ENCODE measurements at places on chromosomes 3 and 15.

DNA sequence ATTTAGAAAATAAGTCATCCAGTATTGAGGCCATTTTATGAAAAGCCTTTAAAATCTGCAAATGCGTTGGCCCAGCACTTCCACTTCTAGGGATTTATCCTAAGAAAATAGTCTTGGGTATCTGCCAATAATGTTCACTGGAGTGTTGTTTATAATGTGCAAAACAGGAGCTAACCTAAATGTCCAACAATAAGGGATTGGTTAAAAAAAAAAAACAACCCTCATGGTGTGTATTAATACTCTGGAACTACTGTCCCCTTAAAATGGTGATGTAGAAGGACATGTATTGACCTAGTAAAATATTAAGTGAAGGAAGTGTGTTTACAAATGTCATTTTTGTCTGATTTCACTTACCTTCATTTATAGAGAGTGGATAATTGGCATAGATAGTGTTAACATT, 58.0 kb downstream of the IGF1R start:
- no peak for DNase-seq

GRCh38 chr3:40867797-40868196, 331.5 kb upstream of the CTNNB1 start:
- no peak for DNase-seq

DNA sequence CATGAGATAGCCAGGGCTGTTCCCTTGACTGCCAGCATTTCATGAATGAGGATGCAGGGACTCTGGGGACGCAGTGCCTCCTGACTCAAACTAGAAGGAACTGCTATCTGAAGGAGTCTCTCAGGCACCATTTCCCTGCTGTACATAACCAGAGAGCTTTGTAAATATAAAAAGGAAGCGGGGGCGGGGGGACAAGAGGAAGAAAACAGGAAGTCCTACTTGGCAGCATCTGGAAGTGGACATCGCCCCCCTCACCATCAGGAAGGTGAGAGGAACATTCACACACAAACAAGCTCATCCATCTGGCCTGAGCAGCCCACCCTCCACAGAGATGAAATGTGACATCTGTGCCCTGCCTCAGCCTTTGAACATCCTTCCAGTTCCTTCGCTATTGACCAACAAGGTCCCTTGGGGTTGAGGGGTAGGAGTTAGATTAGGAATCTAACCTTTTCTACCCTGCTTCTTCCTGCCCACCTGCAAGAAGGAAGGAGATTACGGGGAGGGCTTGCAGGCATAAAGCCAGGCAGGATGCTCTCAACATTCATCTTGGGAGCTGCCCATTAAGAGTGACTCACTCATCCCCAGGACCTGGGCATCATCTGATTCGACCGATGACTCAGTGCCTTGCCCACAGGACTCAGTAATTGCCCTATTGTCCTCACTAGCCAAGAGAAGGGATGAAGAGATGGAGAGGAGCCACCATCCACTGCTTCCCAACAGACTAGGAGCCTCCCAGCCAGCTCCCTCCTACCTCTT, 31.9 kb downstream of the SH3BP5 start:
- peak; percentile 73 for DNase-seq

DNA sequence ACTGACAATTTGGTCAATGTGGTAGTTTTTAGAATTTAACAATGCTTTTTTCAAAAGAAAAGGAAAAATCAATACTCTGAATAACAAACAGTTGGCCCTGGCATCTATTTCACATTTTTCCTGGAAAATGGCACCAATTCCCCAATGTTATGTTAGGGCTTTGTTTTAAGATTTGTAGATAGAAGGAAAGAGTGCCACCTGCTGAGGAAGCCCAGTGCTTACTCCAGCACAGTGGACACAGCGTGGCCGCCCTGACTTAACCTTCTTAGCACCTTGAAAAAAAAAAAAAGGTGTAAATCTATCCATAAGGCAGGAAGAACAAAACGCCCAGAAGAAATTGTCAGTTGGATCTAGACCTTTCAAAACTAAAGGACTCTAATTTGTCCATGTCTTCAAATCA, 110.7 kb upstream of the CNTN4 start:
- DNase-seq: no peak

GRCh38 chr15:65868546-65869125, 655 bp upstream of the RAB11A start:
- no peak for DNase-seq

- peak; percentile 18 for DNase-seq
These were observed 19.2 kb downstream of the RARRES1 start for GRCh38 chr3:158713094-158713499.

- no peak for DNase-seq
These were observed 51.2 kb downstream of the UBE2E2 start for GRCh38 chr3:23254282-23254681.

DNA sequence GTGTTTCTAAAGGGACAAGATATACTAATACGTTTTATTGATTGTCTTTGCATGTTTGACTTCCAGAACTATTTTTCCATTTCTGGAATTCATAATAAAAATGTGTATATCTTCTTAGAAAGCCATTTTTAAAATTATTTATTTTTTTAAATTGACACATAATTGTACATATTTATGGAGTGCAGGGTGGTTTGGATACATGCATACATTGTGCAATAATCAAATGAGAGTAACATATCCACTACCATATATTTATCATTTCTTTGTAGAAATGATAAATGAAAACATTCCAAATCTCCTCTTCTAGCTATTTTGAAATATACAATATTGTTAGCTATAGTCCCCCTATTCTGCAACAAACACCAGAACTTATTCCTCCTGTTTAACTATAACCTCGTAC, 156.5 kb upstream of the ABI3BP start:
- no peak for DNase-seq

DNA sequence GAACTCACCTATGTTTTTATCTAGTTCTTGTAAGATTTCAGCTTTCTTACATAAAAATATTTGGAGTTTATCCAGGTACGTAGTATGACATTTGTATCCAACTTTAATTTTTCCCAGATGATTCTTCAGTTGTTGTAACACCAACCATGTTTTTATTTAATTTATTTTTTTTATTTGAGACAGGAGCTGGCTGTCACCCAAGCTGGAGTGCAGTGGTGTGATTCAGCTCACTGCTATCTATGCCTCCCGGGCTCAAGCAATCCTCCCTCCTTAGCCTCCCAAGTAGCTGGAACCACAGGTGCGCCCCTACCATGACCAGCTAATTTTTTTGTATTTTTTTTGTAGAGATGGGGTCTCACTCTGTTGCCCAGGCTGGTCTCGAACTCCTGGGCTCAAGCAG, 6.6 kb downstream of the XYLB start:
- DNase-seq: no peak

DNA sequence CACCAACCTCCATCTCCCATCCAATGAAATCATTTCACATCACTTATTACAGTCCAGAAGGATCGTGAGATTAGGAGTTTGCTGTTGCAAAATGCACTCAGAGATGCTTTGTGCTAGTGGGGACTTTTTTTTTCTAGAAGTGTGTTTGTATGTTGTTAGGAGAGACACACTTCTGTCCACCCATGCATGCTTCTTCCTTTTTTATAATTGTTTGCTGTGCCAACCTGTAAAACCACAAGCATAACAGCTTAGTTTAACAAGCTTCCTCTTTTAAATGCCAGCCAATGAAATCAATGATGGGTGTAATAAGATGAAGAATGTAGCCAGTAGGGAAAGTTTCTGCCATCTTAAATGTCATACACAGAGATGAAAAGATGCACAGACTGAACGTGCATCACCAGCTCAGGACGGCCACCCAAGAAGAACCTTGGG, 305.6 kb upstream of the STT3B start:
- peak; percentile 47 for DNase-seq

DNA sequence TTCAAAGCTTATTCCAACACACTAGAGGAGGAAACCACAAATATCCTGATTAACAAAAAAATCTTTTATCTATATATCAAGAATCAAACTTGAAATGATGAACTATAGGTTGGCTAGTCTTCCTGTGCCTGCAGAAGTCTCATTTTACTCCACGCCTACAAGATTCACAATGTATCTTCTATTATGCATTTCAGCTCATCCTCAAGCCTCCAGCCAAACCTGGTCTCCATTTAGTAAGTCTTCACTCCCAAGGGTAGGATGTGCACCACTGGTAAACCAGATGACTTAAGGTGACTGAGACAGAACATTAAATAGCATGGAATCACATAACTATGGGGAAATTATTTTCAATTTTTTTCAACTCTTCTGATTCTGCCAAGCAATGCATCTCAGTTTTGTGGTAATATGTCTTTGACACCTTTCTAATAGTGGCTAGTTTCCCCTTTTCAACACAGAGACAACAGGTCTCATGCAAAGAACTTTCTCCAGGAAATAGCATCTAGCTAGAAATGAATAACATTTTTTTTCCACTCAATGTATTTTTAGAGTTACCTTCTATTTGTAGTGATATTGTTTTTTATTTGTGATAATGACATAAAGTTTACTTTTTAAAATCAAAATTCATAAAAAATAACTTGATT, 166.9 kb downstream of the TNIK start:
- DNase-seq: no peak

- no peak for DNase-seq
These were observed 34.2 kb upstream of the SLC24A5 start for GRCh38 chr15:48086576-48086975.

GRCh38 chr15:52804526-52805081, 14.5 kb upstream of the ONECUT1 start:
- no peak for DNase-seq

DNA sequence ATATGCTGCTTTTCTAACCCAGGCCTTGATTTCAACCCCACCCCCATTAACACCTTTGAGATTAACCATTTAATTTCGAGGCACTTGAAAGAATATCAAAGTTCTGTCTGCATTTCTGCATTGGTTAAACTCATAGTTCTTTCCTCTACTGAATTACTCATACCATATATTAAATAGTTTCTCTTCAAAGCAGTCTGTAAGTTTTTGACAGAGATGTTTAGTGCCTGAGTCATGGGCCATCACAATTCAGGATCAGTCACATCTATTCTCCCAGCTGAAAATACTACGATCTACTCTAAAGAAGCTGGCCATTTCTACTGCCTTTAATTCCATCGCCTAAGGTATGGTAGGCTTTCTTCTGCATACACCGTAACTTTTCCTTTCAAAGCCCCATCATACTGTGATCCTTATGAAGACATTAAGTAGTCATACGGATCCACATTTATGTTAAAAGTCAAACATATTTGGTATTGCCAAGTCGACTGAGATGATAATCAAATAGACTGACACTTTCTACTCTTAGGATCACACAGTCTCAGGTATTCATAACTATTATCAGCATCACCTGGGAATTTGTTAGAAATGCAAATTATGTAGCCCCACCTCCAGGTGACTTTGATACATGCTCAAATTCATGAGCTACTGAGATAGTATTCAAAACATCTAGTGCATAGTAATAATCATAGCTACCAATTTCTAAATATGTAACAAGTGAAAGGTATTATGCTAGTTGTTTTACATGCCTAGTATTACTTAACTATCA, 489.4 kb upstream of the IL12A start:
- no peak for DNase-seq

- no peak for DNase-seq
These were observed 54.2 kb upstream of the AMOTL2 start for GRCh38 chr3:134428401-134428800.

- DNase-seq: no peak
These were observed 203.2 kb upstream of the PPP2R3A start for GRCh38 chr3:135762188-135762856.

GRCh38 chr3:108333961-108334360, 37.6 kb downstream of the HHLA2 start:
- peak; percentile 39 for DNase-seq

GRCh38 chr3:178392511-178392926, 143.7 kb upstream of the KCNMB2 start:
- DNase-seq: peak; percentile 45

- DNase-seq: no peak
These were observed 165.5 kb downstream of the MEX3B start for GRCh38 chr15:81880314-81880713.

GRCh38 chr15:59945036-59945435, 59.1 kb upstream of the FOXB1 start:
- DNase-seq: no peak
